ENCODE measurements at places on chromosomes 16 and 17.

- DNase-seq = no peak
Measured at GRCh38 chr16:1657841-1658240, 20.2 kb upstream of the JPT2 start.

- no peak for DNase-seq
Measured at GRCh38 chr17:42566215-42566882, 551 bp upstream of the MLX start.

- no peak for DNase-seq
Measured at GRCh38 chr16:73071131-73071940, 23.4 kb upstream of the ZFHX3 start.

DNA sequence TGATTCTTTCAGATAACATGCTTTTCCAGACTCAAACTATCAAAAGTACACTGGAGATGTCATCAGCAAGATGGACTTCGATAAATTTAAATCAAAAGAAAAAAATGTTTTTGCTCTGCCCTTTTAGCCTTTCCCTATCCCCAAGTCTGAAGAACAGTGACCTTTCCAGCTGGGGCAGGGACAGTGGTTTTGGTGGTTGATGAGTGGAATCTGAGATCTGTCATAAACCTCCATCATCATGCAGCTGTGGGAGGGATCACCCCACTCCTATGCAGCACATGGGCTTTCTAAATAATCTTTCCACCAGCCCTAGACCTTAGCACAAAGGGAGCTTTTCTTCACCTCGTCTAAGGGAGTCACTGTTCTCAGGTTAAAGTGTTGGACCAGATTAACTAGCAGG is 869.5 kb upstream of the SOX9 start:
- no peak for DNase-seq

DNA sequence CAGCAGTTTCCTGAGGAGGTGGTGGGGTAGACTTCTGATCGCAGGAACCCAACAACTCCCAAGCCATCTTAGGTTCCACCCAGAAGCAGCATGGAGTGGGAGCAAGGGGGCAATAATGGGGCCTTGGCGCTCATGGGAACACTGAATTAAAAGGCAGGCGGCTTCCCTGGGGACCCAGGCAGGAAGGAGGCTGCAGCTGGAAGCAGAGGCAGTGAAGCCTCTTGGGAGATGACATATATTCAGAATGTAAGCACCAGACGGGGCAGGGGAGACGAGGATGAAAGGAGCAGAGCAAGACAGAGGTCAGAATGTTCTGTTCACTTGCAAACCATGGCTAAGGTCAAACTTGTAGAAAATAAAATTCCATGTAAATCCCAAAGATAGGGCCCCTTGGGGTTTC is 2.9 kb downstream of the HIGD1B start:
- no peak for DNase-seq

DNA sequence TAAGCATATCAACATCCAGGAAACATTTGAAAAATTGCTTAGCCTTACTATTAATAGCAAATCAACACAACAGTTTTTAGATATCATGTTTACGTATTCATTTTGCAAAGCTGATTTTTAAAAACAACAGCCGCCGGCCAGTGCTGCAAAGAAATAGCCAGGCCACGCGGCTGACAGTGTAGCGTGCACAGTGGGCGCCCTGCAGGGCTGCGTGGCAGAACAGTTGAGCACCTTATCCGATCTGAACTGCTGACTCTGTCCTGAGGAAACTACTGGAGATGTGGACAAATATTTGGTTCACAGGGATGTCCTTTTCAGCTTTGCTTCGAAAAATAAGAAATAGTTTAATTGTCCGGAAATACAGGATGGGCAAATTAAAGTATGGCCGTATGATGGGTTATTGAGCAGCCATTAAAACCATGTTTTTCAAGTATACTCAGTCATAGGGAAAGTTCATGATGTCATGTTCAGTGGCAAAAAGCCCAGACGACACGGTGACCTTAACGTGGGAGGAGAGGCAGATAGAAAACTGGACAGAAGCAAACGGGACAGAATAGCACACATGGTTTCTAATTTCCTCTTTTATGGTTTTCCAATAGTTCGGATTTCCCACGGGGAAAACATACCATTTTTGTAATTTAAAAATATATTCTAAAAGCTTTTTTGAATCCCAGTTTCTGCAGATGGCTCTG is 52.4 kb upstream of the ENDOV start:
- DNase-seq = no peak

- DNase-seq = no peak
Measured at GRCh38 chr16:17379121-17379571, 91.6 kb downstream of the XYLT1 start.

DNA sequence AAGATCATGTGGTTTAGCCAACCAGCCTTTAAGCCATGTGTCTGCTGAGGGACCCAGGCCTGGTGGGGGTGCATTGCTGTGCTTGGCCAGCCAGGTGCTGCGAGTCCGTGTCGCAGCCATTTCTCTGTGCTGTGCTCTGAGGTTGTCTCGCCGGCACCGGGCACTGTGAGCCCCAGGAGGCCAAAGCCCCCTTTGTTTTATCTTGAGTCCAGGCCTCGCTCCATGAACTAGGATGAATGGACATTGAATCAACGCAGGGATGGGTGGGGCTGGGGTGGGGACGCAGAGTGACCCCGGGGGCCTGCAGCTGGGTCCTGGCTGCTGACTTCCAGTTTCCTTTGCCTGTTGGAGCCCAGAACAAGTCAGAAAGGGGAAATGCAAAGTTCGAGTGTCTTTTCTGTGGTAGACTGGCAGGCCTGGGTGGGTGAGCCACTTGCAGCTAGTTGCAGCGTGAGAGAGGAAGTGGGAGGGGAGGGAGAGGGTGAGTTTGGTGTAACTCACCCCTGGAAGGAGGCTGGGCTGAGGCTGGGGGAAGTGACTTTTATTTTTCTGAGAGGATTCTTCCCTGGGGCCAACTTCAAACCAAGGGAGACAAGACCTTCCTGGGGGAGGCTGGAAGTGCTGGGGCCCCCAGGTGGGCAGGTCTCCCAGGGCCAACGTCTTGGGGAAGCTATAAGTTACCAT is 324.7 kb downstream of the SEC14L1 start:
- peak; percentile 96 for DNase-seq

GRCh38 chr17:8753976-8754440 is 4.3 kb downstream of the SPDYE4 start:
- peak; percentile 44 for DNase-seq
